ENCODE measurements at places on chromosomes 13 and 19. TPM values are rescaled to one million over a fixed set of nuclear protein-coding genes. Genes with fewer than 3 reads are reported as not detected.

GRCh38 chr19:4068047-4068966, 1.6 kb upstream of the ZBTB7A start:
- no peak for DNase-seq

GRCh38 chr19:55277494-55277893, 2.4 kb downstream of the HSPBP1 start:
- no peak for DNase-seq

GRCh38 chr13:86731987-86732386, 932.8 kb upstream of the SLITRK6 start:
- DNase-seq: no peak

GRCh38 chr13:92461831-92462230, 764.8 kb upstream of the GPC6 start:
- no peak for DNase-seq

DNA sequence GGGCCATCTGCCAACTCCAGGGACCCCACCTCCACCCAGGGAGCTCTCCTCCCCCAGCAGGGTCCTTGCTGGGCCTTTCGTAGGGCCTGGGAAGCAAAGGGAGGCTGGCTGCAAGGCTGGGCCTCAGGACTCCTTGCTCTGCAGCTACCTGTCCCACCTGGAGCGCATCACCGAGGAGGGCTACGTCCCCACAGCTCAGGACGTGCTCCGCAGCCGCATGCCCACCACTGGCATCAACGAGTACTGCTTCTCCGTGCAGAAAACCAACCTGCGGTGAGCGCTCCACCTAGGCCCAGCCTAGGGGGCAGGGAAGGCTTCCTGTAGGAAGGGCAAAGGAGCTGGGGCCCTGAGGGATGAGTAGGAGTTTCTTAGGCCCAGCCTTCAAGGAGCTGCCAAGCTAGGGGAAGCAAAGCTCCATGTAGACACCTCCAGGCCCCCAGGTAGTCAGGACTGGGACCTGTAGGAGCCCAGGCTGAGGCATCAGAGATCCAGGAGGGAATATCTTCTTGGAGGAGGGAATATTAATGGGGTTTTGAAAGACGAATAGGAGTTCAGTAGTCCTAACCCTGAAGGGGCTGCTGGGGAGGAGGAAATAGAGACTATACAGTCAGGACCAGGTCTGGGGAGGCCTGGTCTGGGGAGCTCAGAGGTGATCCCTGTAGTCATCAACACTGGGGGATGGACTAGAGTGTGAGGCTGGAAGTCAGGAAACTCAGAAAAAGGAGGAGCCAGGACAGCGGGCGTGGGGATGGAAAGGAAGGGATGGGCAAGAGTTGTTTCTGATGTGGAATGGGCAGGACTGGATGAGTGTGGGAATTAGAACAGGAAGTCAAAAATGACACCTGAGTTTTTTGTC, 16.0 kb downstream of the GNA15 start:
- no peak for DNase-seq

GRCh38 chr13:20654156-20654555, 49.3 kb upstream of the IL17D start:
- DNase-seq: no peak

DNA sequence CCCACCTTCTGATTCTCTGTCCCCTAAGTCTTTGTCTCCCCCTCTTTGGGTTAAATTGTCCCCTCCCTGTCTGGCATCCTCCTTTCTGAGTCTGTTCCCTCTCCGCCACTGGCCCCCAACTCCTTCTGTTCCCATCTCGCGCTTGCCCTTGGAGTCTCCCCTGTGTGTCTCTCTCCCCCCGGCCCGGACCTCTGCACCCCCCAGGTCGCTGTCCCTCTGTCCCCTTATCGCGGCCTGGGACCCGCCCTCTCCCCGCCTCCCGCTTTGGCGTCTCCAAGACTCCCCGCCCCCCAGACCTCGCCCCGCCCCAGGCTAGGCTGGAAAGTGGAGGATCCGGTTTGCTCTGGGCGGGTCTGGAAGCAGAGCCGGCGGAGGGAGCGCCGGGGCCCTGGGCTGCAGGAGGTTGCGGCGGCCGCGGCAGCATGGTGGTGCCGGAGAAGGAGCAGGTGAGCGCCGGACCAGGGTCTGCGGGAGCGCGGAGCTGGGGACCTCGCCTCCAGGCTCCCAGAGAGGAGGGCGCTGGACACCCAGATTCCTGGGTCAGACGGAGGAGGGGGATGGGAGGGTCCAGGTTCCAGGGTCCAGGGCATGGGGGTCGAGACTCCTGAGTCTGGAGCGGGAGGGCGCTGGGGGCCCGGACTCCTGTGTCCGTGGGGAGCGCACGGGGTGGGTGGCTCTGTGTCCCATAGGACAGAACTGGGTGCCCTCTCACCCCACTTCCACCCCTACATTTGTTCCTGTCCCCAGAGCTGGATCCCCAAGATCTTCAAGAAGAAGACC, at the start of gene TRPM4:
Gene TRPM4, plus strand, starts transcription at position 348 of the 780 bp plus-strand sequence. Its CDS starts 75 bp downstream, at position 423.
- DNase-seq: peak; percentile 74

- DNase-seq: no peak
These were observed 6.8 kb upstream of the ZSCAN5A start for GRCh38 chr19:56321254-56321988.

DNA sequence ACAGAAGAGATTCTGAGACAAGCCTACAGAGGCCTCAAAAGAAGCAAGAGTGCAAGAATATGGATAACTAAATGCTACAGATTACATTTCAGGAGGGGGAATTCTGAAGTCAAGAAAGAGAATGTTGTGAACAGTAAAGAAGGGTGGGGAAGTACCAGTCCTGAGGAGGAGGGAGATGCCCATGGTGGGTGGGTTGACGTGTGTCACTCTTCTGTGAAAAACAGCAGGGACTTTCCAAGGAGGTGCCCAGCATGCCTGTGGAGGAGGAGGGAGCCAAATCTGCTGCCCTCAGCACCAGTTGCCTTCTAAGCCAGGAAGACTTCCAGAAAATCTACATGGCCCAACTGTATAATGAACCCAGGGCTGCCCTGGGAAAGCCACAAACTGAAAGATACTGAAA, 87.7 kb downstream of the SGCG start:
- no peak for DNase-seq

DNA sequence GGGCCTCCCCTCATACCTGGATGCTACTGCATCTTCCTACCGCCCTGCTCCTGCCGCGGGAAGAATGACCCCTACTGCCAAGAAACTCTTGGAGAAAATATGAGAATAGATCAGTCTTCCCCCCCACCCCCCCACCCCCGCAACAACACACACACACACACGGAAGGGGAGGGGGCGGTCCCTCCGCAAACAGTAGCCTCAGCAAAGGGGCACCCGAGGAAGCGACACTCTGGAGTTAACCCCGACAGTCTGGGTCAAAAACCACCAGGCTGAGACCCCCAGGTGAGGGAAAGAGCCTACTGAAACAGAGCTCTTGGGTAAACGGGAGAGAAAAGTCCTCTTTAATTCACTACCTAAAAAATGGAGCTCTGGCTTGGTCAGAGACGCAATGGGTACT, 1.2 kb downstream of the MED26 start:
- no peak for DNase-seq

GRCh38 chr13:44052780-44053184, 173.1 kb downstream of the LACC1 start:
- DNase-seq: no peak

- DNase-seq: no peak
These were observed 11.8 kb upstream of the HMGB1 start for GRCh38 chr13:30477346-30478195.

GRCh38 chr13:112452380-112453206, 76.4 kb downstream of the SPACA7 start:
- DNase-seq: no peak

DNA sequence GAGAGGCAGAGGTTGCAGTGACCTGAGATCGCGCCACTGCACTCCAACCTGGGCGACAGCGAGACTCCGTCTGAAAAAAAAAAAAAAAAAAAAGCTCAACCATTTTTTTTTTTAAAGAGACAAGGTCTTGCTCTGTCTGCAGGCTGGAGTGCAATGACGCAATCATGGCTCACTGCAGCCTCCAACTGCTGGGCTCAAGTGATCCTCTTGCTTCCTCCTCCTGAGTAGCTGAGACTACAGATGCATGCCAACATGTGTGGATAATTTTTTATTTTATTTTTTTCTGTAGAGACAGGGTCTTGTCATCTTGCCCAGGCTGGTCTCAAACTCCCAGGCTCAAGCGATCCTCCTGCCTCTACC, 10.3 kb downstream of the EHD2 start:
- DNase-seq: peak; percentile 80

GRCh38 chr13:70623239-70623638, 515.0 kb upstream of the KLHL1 start:
- peak; percentile 34 for DNase-seq

DNA sequence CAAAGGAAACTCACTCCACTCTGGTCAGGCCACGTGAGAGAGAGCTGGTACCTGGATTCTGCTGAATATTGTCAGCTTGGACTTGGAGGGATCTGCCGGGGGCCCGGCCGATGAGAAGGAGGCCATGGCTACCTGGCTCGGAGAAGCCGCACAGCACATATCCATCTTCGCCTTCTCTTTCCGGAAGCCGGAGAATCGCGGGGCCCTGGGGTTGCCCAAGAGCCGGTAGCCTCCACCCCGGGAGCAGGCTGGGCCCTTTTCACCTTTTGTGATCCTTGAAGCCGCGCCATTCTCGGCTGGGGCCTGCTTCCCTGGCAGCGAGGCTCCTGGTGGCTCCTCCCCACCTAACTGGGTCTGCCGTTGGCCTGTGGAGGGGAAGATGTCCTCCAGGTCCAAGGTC, 28.9 kb downstream of the ZNF541 start:
- DNase-seq: no peak

The STARD13 gene
- 8.5 TPM for total RNA-seq

The PROZ gene
- not detected for total RNA-seq

The ELF1 gene
- 51.0 TPM for total RNA-seq

The NLRP9 gene
- not detected for total RNA-seq

The ZNF536 gene
- 2.7 TPM for total RNA-seq

The FSD1 gene
- 2.8 TPM for total RNA-seq

Measured in SK-MEL-5 (cell line).